ENCODE measurements at places on chromosomes 2 and 18.

DNA sequence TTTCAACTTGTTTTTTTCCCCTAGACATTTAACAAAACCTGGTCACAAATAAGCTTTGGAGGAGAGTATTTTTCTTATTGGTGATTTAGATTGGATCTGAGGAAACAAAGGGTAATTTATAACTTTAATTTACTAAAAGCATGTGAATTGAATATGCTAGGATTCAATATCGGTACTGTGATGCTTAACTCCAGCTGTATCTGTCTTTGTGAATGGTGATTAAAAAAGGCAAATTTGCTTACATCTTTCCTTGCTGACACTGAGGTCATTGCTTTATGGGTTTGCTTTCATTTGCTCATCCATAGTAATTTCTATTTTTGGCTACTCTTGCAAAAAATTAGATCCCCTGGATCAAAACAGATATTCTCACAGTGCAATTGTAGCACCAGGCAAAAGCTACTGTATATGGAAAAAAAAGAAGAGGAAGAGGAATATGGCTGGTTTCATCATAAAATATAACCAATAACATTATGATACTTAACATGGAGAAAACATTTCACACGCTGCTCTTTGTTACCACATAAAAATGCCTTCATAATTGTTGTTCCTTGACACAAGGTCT, 832.0 kb upstream of the ZEB2 start:
- no peak for DNase-seq

- no peak for DNase-seq
Observed at GRCh38 chr2:197677483-197677882, 2.1 kb upstream of the RFTN2 start.

DNA sequence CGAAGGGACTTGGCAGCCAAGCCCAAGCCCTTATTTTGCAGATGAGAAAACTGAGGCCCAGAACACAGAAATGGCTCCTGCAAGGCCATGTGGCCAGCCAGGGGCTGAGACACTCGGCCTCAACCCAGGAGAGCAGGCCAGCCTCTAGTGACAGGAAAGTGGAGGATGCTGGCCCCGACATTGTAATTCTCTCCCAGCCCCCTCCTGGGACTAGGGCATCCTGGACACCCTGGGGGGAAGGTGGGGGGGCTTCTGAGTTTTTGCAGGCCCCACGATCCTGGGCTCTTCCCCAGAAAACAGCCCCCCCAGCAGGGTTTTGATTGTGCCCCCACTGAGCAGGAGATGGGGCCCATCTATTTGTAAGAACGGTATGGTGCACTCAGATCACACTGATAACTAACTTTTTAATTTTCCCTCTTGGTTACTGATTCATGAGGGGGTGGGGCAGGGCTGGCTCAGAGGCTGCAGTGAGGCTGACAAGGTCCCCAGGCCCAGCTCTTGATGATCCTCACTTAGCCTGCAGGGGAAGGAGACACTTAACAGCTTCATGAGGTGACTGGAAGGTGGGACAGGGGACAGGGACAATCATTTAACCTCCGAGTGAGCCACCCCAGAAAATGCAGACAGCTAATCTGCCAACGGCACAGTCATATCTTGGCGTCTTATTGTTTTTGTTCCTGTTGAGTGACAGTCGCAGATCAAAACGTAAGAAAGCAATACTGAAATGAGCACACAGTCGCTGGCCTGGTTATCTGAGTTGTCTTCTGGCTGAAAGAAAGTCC, 18.9 kb downstream of the SMAD7 start:
- DNase-seq: peak; percentile 2

DNA sequence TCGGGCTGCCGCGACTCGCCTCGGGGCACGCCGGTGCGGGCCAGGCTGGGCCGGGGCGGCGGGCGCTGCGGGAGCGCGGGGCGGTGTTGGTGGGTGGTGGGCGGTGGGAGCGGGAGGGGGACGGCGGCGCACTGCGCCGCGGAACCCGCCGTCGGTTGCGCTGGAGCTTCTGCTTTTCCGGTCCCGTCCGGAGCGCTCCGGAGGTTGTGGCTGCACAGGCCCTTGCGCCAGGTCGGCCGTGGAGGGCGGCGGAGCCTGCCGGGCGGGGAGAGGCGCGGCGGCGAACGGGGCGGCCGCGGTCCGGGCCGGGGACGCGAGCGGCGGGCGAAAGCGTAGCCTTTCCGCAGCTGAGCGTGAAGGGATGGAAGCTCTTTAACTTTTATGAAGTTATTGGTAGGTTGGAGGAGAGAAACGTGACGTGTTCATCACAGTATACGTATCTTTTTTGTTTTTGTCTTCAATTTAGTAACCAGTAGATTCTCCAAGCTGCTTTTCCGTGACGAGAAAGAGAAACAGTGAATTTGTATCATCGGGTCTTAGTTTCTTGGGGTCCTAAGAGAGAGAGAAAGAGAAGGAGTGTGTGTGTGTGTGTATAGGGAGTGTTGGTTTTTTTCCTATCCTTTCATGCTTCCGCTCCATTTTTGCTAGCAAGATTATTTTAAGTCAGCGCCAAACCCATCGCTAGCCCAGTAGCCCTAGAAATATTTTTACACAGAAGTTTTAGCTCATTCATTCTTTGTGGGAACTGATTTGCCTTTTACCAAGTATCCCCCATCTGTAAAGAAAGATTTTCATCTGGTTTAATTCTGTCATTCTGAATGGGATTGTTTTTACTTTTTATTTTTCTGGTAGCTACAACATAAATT, 535 bp downstream of the ATG4B start:
- DNase-seq: no peak

DNA sequence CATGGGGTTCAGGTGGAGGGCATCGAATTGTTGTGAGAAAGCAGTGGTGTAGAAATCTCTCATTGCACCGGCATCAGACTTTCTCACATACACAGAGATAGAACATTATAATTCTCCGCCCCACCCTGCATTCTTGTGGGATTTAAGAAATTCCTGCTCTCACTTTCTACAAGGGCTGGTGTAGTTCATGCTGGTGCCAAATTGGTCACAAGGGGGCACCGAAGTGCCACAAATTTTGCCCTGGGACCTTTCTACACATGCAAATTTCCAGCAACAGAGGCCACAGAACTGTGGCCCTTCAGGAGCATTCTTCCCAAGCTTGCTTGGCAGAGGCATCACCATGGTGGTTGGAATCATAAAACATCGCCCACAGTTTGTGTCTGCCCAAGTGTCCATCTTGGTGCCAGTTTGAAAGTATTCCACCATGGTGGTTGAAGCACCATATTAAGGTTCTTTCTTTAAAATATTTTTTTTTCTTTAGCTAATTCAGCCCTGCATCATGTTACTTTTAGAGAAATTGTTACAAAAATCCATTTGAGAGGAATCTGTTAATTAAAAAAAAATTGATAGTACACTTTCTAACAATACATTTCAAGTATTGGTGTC, 521.2 kb upstream of the FANCL start:
- DNase-seq: no peak

GRCh38 chr2:36597003-36597531, 901 bp downstream of the FEZ2 start:
- DNase-seq: no peak

DNA sequence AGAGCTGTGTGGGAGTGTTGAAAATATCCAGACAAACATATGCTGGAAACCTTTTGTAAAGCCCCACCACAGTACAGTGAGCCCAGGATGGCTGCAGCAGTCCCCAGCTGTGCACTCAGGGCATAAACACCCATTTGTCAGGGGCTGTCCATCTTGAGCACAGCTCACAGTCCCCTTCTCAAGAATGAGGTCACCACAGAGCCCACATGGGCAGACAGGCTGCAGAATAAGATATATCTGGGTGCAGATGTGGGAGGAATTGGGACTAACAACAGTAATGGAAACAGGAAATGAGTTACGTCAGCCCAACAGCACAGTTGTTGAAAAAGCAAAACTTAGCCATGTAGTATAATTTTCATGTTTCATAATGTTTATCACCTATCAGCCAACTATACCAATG, 219.6 kb downstream of the ETAA1 start:
- DNase-seq: no peak

DNA sequence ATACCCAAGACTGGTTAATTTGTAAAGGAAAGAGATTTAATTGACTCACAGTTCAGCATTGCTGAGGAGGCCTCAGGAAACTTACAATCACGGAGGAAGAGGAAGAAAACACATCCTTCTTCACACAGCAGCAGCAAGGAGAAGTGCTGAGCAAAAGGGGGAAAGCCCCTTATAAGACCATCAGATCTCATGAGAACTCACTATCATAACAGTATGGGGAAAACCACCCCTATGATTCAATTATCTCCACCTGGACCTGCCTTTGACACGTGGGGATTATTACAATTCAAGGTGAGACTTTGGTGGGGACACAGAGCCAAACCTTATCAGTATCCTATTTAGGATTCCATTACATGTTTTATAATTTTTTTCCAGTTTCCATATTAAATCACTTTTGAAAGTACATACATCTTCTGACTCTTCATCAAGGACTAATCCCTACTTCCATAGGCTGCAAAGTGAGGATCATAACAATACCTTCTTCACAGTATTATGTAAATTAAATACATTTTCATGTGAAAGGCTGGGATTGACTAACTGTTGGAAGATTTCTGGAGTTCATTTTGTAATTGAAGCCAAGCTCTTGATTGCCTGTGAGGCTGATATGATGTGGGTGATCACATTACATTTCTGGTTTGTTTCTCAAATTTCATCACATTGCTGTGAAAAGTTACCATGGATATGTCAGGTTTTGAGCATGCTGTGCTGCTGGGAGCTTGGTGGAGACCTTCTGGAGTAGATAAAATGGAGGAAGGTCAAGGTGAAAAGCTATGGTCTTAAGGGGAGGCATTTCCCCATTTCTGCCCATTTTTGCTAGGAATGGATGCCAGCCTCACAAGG, 31.7 kb upstream of the CERS6 start:
- no peak for DNase-seq

DNA sequence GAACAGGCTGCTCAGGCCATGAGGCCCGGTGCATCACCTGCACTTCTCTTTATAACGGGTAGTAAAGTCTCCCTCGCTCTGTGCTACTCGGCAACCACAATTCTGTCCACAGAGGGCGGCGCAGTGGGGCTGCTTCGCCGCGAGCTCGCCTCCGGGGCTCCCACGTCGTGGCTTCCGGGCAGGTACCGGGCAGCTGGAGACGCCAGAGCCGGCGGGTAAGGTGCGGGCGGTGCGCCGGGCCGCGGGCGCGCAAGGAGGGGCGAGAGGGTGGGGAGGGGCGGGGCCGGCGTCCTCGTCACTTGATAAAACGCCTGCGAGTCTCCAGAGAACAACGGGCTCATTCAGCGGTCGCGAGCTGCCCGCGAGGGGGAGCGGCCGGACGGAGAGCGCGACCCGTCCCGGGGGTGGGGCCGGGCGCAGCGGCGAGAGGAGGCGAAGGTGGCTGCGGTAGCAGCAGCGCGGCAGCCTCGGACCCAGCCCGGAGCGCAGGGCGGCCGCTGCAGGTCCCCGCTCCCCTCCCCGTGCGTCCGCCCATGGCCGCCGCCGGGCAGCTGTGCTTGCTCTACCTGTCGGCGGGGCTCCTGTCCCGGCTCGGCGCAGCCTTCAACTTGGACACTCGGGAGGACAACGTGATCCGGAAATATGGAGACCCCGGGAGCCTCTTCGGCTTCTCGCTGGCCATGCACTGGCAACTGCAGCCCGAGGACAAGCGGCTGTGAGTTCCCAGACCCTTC, at the start of gene ITGA6:
ITGA6 (plus strand) TSS at position 331 of the 734 bp plus-strand sequence.
- no peak for DNase-seq

GRCh38 chr2:156333951-156334495, 1.5 kb upstream of the NR4A2 start:
- DNase-seq: no peak

GRCh38 chr2:71843391-71843850, 304.2 kb downstream of the CYP26B1 start:
- DNase-seq: no peak

GRCh38 chr2:79994161-79994560, 310.4 kb downstream of the LRRTM1 start:
- no peak for DNase-seq

DNA sequence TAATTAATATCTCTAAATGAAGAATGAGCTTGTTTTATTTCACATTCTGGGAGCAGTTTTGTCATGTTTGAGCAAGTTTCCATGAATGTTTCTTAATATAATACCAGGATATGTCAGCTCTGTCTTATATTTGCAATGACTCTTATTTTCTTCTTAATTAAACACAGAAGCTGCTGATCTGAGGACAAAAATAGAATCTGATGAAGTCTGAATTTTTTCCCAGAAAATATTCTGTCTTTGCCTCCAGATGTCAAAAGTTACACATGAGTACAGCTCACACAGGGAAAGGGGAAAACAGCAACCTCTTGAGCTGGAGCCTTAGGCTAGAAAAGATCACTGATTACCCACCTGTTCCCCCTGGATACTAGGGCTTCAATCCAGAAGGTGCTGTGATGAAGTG, 606.6 kb upstream of the SYT4 start:
- no peak for DNase-seq

- no peak for DNase-seq
Observed at GRCh38 chr2:120477831-120478481, 132.0 kb downstream of the INHBB start.

DNA sequence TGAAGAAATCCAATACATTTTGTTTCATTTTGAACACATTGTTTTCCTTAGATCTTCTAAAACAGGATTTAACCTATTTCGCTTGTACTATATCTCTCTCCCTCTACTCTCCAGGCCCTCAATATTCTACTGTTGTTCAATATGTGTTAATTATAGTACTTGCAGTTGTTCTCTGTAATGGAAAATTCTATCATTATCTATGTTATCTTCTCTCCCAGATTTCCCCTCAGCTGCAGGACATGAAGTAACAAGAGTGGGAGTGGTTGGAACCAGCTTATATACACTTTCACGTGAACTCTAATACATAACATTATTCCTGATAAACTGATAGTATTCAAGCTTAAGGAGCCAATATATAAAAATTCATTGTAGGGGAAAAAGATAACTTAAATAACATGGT, 7.0 kb upstream of the STRN start:
- DNase-seq: no peak

DNA sequence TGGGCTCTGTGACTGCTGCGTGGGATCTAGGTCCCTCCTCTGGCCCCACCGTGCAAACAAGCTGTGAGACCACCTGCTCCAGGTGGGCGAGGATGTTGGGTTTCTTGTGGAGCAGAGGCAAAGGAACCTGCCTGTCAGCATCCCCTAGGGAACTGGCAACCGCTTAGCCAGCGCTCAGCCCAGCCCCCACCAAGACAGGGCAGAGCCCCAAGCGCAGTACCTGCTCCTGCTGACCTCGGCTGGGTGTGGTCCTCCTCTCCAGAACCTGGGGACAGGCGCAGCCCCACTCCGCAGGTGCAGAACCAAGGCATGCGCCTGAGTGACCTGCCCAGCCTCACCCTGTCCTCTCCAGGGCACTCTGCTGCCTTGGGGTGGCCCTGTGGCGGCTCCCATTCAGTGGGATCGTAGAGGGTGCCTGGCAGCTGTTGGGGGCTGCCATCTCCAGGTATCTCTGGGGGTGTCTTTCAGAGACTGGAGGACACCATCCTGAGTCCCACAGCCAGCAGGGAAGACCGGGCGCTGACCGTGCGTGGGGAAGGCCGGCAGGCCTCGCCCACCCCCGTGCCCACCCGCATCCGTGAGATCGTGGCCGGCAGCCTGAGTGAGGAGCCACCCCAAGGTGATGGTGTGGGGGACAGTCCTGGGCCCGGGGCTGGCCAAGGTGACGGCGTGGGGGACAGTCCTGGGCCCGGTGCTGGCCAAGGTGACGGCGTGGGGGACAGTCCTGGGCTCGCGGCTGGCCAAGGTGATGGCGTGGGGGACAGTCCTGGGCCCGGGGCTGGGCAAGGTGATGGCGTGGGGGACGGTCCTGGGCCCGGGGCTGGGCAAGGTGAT, 12.3 kb downstream of the CROCC2 start:
- no peak for DNase-seq

All from GOT3 (cell line).